ENCODE measurements at places on chromosomes 12 and 14.
A peak's percentile ranks its signal among the peaks of the same experiment; 100 is the strongest.

DNA sequence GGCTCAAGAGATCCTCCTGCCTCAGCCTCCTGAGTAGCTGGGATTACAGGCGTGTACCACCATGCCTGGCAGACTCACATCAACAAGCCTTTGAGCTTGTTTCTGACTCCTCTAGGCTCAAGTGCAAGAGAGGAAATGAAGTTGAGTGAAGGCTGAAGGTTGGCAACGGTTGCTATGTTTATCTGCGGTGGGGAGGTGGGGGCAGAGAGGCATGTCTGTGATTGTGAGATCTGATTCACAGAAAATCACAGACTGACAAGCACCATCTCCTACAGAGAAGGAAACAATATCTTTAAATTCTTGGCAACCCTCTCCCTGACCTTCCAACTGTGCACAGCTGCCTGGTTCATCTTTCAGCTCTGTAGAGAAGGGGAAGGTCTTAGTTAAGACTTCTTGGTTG, 22.1 kb upstream of the NINJ2 start:
- peak; percentile 47 for DNase-seq

GRCh38 chr12:96206936-96207662, 12.9 kb downstream of the ELK3 start:
- no peak for DNase-seq

DNA sequence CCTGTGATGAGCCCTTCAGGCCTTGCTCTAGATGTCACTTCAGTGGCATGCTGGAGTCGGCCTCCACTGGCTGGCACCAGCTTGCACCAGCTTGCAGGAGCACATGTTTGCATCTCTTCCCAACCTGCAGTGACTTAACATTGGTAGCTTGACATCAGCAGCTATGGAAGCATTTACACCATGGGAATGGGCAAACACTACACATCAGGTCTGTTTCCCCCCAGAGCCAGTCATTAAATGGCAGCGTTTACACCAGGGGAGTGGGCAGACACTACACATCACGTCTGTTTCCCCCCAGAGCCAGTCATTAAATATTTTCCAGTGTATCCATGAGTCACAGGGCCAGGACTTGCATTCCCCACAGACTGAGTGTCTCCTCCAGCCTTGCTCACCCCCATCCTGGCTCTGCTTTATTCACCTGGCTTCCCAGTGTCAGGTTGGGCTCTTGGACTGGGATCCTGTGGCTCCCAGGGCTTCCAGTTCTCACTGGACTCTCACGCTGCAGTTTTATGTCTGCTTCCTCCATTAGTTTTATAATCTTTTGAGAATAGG, 51.6 kb upstream of the VRK1 start:
- DNase-seq: no peak

- DNase-seq: no peak
These were observed 5.7 kb downstream of the TMEM179 start for GRCh38 chr14:104598910-104599273.

DNA sequence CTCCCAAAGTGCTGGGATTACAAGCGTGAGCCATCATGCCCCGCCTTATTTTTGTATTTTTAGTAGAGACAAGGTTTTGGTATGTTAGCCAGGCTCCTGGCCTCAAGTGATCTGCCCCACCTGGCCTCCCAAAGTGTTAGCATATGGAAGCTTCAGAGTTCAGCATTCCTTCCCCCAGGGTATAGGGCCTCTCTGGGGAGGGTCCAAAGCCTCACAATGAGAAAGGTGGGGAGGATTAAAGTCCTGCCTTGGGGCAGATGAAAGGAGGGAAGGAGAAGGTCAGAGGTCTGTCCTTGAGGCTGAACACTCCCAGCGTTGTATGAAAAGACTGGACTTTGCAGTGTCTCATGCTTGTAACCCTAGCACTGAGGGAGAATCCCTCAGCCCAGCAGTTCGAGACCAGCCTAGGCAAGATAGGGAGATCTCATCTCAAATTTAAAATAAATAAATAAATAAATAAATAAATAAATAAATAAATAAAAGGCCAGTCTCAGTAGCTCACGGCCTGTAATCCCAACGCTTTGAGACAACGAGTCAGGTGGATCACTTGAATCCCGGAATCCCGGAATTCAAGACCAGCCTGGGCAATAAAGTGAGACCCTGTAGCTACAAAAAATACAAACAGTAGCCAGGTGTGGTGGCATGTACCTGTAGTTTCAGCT, 22.0 kb upstream of the RCOR1 start:
- no peak for DNase-seq

DNA sequence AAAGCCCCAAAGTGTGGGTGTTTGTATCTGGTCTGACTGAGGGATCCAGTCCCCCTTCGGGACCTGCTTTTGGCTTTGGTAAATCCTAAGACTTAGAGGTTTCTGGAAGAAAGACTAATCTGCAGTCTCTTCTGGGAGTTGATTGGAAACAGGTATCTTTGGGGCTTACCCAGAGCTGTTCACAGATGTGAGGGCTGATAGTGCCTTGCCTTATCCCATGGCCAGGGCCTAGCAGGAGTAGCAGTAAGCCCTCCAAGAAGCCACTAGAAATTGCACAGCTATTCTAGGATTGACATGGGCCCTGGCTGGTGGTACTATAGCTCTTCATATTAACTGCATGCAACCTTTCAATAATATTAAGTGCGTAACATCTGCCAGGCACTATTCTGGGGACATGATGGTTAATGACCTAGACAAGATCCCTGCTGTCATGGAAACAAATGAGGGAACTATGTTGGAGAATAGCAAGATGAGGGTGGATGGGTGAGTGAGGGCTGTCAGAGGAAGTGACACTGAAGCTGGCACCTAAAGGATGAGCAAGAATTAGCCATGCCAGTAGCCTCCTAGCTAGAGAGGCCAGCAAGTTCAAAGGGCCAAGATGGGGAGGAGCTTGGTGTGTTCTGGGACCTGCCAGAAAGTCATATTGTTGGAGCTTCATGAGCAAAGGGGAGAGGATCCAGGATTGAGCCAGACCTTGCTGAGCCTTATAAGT, 71.7 kb downstream of the CRADD start:
- DNase-seq: no peak

GRCh38 chr14:36057452-36058116, 118.9 kb downstream of the PTCSC3 start:
- no peak for DNase-seq

DNA sequence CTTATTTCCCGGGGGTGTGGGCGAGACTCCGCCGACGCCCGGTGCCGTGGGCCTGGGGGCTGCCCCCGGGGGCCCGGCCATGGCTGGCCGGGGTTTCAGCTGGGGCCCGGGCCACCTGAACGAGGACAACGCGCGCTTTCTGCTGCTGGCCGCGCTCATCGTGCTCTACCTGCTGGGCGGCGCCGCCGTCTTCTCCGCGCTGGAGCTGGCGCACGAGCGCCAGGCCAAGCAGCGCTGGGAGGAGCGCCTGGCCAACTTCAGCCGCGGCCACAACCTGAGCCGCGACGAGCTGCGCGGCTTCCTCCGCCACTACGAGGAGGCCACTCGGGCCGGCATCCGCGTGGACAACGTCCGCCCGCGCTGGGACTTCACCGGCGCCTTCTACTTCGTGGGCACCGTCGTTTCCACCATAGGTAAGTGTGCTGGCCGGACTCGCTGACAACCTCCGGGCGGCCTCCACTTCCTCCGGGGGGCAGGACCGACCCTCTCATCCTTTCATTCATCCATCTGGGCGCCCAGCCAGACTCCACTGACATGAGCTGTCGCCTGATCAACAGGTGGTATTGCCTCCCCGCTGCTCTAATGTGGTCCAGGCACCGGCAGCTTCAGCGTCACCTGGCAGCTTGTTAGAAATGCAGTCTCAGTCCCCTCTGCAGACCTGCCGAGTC, 467 bp downstream of the KCNK13 start:
- DNase-seq: no peak

- no peak for DNase-seq
These were observed 136.4 kb downstream of the CEP128 start for GRCh38 chr14:80805136-80805535.

DNA sequence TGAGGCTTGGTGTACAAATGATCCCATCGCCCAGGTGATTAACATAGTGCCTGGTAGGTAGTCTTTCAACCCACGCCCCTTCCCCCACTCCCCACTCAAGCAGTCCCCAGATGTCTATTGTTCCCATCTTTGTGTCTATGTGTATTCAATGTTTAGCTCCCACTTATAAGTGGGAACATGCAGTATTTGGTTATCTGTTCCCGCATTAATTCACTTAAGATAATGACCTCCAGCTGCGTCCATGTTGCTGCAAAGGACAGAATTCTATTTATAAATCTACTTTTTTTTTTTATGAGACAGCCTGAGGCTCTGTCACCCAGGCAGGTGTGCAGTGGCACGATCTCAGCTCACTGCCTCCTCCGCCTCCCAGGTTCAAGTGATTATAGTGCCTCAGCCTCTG, 15.7 kb downstream of the SPX start:
- DNase-seq: no peak

GRCh38 chr12:6884539-6884938, 11.4 kb upstream of the SPSB2 start:
- no peak for DNase-seq

GRCh38 chr14:23528555-23528954, 23.0 kb downstream of the ZFHX2 start:
- DNase-seq: no peak

GRCh38 chr12:67540920-67541624, 107.5 kb upstream of the DYRK2 start:
- no peak for DNase-seq

DNA sequence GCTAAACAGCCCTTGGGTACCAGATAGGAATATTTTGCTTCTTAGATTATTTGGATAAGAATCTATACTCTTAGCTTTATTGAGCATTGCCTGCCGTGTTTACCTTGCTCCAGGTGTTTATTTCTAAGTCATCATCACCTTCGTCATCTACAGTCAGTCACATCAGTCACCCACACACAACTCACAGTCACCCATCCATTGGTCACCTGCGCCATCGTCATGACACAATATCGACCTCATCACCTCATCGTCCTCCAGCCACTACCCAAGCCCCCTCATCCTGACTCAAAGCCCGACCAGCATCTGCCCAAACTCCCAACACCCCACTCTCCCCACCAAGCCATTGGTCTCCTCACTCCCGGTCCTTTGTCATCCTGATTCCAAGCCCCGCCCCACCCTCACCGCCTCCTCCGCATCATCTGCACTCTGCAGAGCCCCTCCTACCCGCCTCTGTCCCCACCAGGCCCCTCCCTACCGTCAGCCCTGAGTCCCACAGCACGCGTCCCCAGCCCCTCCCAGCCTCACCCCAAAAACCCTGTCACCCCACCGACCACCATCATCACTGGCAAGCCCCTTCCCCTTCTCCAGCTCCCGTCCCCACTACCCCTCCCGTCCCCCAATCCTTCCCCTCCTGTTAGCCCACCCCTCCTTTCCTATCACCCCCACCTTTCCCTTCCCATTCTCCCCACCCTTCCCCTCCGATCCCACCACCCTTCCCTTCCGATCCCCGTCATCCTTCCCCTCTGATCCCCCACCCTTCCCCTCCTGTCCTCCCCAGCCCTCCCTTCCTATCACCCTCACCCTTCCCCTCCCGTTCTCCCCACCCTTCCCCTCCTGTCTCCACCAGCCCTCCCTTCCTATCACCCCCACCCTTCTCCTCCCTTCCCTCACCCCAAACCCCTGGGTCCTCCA, 9.8 kb downstream of the DLK1 start:
- no peak for DNase-seq

- DNase-seq: no peak
These were observed 44.7 kb downstream of the CCDC88C start for GRCh38 chr14:91372671-91373495.
